ENCODE measurements at places on chromosomes 3 and 15. TPM values are rescaled to one million over a fixed set of nuclear protein-coding genes. Genes with fewer than 3 reads are reported as not detected.
A peak's percentile ranks its signal among the peaks of the same experiment; 100 is the strongest.

Gene NDUFAF3
- 32.9 TPM for total RNA-seq

Gene AADACL2
- total RNA-seq: not detected

Gene MESP2
- total RNA-seq: 1.3 TPM

GRCh38 chr3:156579427-156579851 is 24.5 kb upstream of the SSR3 start:
- DNase-seq: no peak

DNA sequence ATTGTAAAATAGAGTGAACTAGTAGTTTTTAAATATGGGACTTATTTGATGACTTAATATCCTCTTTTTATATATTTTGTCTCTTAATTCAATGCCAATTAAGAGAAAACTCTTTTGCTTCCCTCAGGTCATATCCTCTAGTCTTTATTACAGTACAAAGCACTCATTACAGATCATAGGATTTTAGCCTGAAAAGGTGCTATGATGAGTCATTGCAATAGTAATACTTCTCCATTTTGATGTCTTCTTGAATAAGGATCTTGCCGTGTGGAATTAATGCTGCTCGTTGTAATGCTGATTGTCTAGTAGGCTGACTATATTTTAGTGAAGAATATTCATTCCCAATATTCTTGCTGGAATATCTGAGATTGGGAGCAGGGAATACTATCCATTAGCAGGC is 612.2 kb upstream of the GOLIM4 start:
- DNase-seq: no peak

DNA sequence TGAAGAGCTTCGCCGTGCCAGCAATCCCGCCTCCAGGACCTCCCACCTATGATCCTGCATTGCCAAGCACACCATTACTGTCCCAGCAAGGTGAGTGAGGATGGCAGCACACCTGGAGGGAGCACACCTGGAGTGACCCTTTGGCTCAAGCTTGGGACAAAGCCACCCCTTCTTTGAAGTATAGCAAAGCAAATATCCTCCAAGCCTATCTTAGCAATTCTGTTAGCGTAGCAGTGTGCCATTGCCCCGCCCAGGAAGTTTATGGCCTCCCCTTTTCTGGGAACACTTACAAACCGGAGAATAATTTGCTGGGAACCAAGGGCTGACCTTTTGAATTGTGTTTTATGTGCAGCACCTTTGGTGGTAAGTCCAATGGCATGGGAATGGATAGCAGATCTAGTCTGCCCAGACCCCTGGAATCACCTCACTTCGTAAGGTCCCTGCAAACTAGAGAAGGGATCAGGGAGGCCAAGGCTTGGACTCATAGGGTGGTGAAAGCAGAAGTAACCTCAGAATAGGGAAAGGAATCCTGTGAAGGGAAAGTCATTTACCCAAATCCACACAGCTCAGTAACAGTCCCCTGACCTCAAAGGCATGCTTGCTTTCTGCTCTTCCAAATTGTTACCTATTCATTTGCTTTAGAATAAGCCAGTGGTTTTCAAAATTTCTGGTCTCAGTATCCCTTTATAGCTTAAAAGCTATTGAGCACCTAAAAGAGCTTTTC is 70.1 kb downstream of the HCN4 start:
- no peak for DNase-seq

DNA sequence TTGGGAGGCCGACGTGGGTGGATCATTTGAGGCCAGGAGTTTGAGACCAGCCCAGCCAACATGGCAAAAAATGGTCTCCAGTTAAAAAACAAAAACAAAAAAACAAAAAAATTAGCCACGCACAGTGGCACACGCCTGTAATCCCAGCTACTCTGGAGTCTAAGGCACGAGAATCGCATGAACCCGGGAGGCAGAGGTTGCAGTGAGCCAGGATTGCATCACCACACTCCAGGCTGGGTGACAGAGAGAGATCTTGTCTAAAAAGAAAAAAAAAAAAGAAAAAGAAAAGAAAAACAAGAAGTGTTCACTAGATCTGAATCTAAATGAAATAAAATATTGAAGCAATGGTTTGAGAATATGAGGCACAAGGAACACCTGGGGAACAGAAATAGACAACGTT is 36.7 kb downstream of the SLC9A9 start:
- no peak for DNase-seq

DNA sequence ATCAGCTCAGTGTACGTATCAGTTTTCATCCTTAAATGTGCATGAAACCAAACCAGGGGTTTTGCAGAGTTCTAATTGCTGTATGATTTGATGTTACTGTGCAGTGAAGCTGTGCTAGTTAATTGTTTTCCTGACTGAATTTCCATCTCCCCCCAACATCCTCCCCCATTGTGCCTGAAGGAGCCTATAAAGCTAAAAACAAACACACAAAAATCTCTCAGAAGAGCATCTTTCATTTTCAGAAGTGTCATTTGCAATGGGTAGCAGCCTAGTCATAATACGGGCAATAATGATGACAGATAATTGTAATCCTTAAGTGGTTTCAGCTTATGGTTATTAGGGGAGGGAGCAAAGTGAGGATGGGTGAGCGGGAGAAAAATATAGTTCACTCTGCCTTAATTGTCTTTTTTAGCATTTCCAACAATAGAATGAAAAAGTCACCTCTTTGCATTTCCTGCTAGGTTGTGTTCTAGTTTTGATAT is 207.9 kb upstream of the TBL1XR1 start:
- DNase-seq: no peak

DNA sequence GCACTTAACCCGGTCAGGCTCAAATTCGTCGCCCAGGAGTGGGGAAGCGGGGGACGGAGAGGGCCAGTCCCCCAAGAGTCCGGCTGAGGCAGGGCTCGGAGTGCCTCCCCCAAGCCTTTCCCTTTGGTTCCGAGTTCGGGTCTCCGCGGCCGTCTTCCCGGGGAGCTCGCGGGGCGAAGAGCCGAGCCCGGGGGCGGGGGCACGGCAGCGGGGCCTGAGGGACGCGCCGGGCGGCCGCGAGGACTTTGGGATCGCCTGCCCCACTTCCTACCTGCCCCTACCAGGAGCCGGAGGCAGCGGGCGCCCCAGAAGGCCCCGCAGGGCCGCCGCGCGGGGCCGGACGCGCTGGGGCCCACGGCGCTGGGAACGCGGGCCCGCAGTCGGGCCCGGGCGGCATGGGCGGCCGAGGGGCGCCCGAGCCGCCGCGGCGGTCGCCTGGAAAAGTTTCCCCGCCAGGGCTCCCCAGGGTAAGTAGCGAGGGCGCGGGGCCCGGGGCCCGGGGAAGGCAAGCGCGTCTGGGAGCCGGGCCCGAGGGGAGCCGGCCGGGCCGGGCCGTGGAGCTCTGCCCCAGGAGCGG is 2.8 kb downstream of the FURIN start:
- peak; percentile 51 for DNase-seq

Gene ALG1L2
- total RNA-seq: 2.2 TPM

Gene FAM162A
- 41.0 TPM for total RNA-seq

GRCh38 chr3:138434276-138434874 is at the start of gene ESYT3:
Gene ESYT3, plus strand, starts transcription at chr3:138434616. Its CDS starts 183 bp downstream, at chr3:138434799.
- DNase-seq: peak; percentile 95

Gene ATP11B
- 66.5 TPM for total RNA-seq

Gene MRPS22
- 64.8 TPM for total RNA-seq

Gene SLC28A1
- 0.70 TPM for total RNA-seq

Gene NOX5
- total RNA-seq: 1.5 TPM

DNA sequence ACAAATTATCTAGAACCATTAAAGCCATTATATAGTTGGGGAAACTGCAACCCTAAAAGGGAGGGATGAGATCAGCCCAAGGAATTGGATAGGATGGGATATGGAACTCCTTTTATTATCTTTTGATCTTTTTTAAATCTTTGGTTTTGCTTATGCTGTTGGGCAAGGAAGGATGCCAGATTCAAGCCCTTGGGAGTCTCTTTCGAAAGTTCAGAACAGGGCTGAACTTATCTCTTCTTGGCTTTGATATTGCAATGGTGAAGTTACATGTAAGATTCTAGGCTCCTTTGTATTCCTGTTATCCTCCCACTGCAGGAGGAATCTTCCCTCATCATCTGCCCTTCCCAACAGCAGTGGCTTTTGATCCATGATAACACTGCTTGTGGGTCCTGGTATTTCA is 10.0 kb upstream of the SLC22A13 start:
- no peak for DNase-seq

- no peak for DNase-seq
Observed at GRCh38 chr15:88204584-88204983, 52.0 kb downstream of the NTRK3 start.

DNA sequence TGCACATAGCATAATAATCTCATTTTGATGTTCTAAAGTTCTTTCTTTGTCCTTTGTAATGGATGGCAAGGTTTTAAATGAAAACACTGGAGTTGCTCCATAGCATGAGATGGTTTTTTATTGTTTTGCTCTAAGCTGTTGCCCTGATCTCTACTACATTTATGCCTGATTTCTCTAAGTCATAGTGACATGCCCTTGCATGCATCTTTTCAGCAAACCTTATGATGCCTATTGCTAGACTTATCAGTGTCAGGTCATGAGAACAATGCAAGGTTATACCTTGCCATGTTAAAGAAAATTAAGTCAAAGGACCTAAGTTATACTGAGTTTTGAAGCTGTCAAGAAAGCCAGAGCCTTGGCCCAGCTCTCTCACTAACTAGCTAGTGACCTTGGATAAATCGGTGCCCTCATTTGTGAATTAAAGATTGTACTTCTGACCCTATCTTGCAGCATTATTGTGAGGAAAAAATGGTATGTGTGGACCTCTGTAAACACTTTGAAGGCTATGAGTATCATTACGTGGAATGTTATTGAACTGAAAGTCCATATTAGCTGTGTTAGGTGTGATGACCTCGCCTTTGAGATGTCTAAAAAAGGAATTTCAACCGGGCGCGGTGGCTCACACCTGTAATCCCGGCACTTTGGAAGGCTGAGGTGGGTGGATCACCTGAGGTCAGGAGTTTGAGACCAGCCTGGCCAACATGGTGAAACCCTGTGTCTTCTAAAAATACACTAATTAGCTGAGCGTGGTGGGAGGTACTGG is 256.4 kb upstream of the UBE2E1 start:
- peak; percentile 56 for DNase-seq

- no peak for DNase-seq
Observed at GRCh38 chr15:42358141-42358540, 1.2 kb upstream of the CAPN3 start.

Gene ITIH1
- not detected for total RNA-seq

GRCh38 chr3:2823031-2823430 is 287.1 kb downstream of the IL5RA start:
- DNase-seq: no peak

- no peak for DNase-seq
Observed at GRCh38 chr3:192844836-192845525, 72.7 kb downstream of the MB21D2 start.

Gene PTX3
- 0.59 TPM for total RNA-seq

- no peak for DNase-seq
Observed at GRCh38 chr3:44342176-44342790, 3.7 kb downstream of the TCAIM start.

GRCh38 chr15:87564681-87565080 is 691.9 kb downstream of the NTRK3 start:
- DNase-seq: no peak

Gene GP9
- total RNA-seq: not detected

Gene ZBTB47
- 9.6 TPM for total RNA-seq

- DNase-seq: no peak
Observed at GRCh38 chr15:77632534-77633133, at the start of gene LINGO1. Gene LINGO1, minus strand, starts transcription at chr15:77632912. Its CDS starts 597 bp downstream, at chr15:77632315.

- DNase-seq: peak; percentile 25
Observed at GRCh38 chr3:118817748-118818165, 216.9 kb downstream of the IGSF11 start.

- DNase-seq: no peak
Observed at GRCh38 chr3:103494011-103494410, 1059.2 kb downstream of the ZPLD1 start.

- no peak for DNase-seq
Observed at GRCh38 chr3:41688595-41689380, 273.1 kb downstream of the ULK4 start.

Gene POU1F1
- total RNA-seq: not detected

- no peak for DNase-seq
Observed at GRCh38 chr3:37402351-37402750, 228.0 kb upstream of the LRRFIP2 start.

DNA sequence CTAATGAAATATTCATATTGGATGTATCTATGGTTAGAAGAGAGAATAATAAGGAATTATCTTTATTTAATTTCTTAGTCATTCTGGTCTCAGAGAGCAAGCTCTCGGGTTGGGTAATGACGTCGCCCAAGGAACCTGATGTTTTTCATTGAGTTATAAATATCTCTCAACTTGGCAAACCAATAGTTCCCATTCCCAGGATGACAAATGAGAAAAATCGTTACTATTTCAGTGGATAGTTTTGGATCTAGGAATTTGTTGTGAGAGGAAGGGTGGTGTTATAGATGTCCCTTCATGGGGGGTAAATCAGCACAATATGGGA is 162.9 kb upstream of the NR2E3 start:
- DNase-seq: no peak

GRCh38 chr3:132285620-132285945 is 31.6 kb upstream of the ACP3 start:
- no peak for DNase-seq

All from PC-9 (cell line).